ENCODE measurements at places on chromosomes 2 and 18.

DNA sequence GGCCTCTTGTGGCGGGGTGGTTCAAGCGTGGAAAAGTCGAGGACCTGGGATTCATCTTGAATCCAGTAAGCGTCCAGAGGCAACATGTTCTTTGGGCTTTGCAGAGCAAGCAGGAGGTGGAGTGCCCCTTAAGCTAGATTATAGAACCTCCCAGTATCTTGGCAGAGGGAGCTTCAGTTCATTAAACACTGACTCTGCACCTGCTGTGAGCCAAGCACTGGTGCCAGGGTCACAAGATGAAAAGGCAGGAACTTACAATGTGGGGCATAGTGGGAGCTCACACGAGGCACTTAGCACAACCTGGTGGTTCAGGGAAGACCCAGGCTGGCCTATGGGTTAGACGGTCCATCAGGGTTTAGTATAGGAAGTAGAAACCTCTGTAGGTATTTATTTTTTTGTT is 7.4 kb upstream of the FZD5 start:
- no peak for DNase-seq

GRCh38 chr2:133812826-133813617 is 244.8 kb upstream of the NCKAP5 start:
- DNase-seq = no peak

DNA sequence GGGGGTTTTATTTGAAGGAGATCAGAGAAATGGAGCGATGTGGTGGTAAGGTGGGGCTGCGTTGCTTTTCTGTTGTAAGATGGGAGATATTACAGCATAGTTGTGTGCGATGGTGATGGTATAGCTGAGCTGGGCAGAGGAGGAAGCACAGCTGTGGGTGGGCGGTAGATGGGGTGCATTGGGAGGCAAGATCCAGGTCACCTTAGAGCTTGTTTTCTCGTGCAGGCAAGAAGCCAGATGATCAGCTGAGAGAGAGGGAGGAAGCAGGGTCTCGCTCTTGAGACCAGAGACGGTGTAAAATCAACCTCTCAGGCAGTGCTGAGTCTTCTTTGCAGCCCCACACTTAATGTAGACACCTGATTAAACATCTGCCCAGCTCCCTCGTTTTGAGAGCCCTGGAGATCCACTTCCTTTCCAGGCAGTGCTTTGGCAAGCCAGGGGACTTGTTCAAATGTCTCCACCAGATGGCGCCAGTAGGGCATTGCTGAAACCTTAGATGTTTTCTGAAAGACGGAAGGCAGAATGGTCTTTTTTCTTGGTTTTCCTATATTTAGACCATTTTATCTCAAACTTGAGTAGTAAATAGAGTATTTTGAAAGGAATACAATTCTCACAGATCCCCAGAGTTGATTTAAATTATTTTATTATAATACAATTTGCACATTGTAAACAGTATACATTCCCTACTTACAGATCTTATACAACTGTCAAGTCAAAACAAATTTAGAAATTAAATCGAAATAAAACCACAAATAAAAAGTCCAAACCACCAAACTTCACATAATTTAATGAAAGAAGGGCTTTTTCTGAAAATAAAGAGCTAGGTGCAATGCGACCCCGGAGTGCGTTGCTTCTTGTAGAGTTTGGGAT is 21.1 kb upstream of the LYPD6B start:
- peak; percentile 91 for DNase-seq

GRCh38 chr2:30722936-30723725 is 84.1 kb downstream of the CAPN13 start:
- no peak for DNase-seq

DNA sequence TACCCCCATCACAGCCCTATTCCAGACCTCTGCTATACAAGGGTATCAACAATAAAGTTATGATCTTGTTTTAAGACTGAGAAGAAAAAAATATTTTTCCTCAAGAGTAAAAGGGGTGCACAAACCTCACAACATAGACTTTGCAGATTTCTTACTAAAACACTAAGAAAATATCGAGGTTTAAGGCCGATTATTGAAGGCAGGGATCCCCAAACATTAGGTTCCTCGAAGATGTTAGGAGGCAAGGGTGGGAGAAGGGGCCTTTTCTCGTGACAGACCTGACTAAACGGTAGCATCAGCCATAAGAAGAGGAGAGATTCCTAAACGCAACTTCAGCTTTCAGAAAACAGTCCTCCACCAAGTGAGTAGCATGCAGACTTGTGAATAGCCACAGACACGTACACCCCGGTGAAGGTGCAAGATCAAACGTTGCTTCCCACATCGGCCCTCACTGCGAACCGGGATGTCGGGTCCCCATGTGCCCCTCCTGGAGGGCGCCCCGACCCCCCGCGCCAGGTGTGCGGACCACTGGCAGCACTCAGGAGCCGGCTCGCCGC is 678 bp downstream of the PIAS2 start:
- DNase-seq = peak; percentile 54

DNA sequence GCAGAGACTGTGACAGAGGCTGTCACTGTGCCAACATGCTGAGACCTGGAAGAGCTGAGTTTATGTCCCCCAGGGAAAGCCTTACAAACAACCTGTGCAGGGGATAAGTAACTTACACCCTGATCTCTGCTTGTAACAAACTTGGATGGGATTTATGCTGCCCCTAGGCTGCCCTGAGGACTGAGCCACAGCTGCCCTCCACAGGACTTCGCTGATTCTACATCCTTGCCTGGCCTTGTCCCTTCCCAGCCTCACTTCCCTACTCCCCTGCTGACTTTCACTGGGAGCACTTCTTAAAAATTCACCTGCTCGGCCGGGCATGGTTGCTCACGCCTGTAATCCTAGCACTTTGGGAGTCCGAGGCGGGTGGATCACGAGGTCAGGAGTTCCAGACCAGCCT is 45.9 kb upstream of the ASAP2 start:
- no peak for DNase-seq

- no peak for DNase-seq
These were observed 125.7 kb downstream of the UXS1 start for GRCh38 chr2:106068451-106068850.

GRCh38 chr2:9179572-9180201 is 26.9 kb upstream of the ASAP2 start:
- no peak for DNase-seq

DNA sequence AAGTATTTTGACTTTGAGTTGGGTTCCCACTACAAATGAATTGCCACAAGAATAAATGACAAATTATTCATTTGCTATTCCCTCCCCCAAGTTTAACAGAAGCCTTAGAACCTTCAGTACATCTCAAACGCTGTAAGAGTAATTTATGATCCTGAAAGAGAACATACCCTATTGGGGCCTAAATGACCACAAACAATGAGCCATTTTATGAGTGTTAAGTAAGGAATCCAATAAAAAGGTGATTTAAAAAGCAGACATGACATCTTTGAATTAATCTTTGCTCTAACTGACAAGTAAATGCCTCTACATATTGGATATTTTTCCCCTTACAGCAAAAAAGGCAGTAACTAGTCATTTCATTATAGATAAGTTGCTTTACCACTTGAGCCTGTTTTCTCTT is 136.9 kb downstream of the NRXN1 start:
- DNase-seq = no peak

- DNase-seq = no peak
These were observed 2.5 kb downstream of the MERTK start for GRCh38 chr2:111900859-111901258.

DNA sequence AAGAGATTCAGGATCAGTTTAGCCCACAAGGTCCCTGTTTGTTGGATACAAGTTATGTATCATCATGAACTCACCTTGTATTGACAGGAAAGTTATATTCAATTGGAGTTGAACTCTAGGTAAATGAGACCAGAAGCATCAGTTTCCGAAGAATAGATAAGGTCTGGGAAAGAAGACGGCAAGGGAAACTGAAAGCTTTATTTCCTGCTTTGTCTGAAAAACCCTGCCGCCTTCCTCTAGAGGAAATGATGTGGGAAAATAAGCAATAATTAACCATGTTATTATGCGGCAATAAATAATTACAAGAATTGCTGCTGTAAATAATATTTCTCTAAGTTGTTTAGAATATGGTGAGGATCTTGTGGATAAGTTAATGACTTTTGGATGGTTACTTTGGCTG is 32.0 kb downstream of the LPIN1 start:
- DNase-seq = no peak

DNA sequence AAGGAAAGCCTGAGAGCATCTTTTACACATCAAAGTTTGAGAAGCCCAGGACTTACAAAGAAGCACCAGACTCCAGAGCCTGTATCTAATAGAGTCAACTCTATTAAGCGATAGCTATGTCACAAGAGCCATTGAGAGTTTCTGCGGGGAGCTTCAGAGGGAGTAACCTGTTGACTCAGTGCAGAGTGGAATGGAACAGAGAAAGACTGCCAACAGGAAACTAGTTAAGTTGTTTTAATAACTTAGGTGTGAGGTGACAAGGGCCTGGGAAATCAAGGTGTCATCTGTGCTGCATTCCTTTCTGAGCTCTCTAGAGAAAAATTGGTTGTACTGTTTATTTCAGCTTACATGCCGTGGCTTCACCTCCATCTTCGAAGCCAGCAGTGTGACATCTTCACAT is 513.8 kb upstream of the POU3F3 start:
- DNase-seq = no peak

GRCh38 chr2:197453914-197454398 is 604 bp downstream of the COQ10B start:
- no peak for DNase-seq

DNA sequence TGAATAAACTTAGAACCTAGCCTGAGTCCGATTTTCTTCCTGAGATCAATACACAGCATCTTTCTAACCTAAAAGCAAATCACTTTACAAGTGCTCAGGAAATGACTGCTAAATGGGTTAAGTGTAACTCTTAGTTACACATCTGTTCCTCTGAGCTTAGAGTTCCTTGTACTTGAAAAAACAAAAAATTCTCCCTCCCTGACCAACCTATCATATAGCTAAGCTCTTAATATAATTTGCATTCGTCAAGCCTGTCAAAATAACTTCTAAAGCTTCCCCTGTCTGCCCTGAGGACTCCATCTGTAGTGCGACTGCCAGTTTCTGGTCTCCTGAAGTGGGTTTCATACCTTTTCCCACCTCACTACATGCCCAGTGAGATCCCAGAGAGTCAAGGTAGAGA is 190.4 kb downstream of the NCK2 start:
- DNase-seq = no peak

- DNase-seq = no peak
These were observed 211.4 kb downstream of the CMPK2 start for GRCh38 chr2:6654279-6654678.

GRCh38 chr18:24678107-24678506 is 217.7 kb downstream of the HRH4 start:
- no peak for DNase-seq

DNA sequence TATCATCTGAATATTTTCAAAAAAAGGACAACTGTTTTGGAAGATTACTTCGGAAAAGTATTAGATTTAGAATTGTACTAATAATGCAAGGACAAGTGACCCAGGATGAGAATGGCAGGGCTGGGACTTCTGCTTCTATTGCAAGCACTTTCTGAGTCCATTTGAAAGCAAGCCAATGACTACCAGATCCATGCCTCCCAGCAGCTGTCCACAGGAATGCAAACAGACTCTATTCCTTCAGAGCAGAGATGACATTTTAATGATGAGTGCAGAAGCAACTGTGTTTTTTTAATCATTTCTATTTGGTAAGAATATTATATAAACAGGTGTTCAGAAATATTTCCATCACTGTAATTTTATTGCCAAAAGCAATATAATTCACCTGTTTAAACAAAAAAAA is 456.7 kb downstream of the SOX11 start:
- DNase-seq = no peak

- DNase-seq = no peak
These were observed 219.5 kb downstream of the PTPRM start for GRCh38 chr18:7786569-7786968.

DNA sequence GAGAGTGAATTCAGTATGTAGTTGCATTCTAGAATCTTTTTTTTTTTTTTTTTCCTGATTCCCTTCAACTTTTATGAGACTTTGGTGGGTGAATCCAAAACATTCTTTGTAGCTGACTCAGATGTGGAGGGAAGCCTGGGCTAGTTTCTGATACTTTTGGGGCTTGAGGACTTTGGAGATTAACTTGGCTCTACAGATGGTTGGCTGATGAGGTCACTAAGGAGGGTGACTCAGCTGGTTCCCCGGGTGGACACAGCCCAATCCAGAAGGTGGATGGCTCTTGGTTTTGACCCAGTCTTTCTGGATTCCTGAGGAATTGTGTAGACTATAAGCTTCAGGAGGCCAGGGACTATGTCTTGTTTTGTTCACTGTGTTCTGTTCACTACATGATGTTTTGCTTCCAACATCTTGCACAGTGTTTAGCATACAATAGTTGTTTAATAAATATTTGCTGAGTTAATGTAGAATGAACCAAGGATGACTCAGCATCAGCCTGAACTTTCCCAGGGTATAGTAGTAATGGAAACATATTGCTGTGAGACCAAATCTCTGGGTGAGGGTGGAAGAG is 30.5 kb downstream of the LAMA3 start:
- no peak for DNase-seq

DNA sequence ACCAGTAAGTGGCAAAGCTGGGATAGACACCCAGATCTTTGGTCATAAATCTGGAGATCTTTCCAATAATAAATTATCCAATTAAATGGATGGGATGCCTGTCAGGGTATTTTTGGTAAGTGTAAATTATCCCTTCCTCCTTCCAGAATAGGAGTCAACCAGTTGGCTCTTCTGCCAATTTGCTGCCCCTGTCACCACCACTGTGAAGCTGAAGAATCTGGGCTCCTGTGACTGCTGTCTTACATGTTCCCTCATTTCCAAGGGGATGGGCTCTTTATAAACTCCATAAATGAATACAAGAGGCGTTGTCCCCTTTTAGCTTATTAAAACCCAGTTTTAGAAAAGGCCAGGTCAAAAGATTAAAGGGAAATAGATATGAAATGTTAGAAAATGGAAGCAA is 17.8 kb upstream of the BMP10 start:
- DNase-seq = no peak

- peak; percentile 6 for DNase-seq
These were observed 48.5 kb downstream of the SOCS6 start for GRCh38 chr18:70337139-70337972.

- DNase-seq = no peak
These were observed 46.1 kb upstream of the CYP26B1 start for GRCh38 chr2:72193723-72194122.

- DNase-seq = no peak
These were observed 285.1 kb downstream of the SLC4A3 start for GRCh38 chr2:219912491-219912921.

- peak; percentile 77 for DNase-seq
These were observed 95.9 kb upstream of the MBOAT2 start for GRCh38 chr2:9099341-9099751.

DNA sequence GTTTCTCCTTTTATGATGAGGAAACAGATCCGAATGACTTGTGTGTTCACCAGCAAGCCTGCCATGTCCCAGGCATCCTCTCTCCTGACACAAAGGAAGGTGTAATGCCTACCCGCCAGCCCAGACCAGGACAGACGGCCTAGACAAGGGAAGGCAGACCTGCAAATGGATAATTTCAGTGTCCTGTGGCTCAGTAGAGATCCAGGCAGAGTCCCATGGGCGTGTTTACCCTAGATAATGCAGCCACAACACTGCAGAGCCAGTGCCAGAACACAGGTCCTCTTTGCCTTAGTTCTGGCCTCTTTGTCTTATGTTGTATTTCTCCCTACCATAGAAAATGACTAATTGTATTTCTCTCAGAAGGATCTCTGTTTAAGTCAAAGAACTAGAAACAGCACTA is 12.7 kb downstream of the TRAPPC12 start:
- DNase-seq = no peak

GRCh38 chr18:75293591-75293990 is 83.0 kb downstream of the TSHZ1 start:
- no peak for DNase-seq

GRCh38 chr2:75527676-75528075 is 33.1 kb downstream of the EVA1A start:
- no peak for DNase-seq

- DNase-seq = peak; percentile 60
These were observed 1.6 kb downstream of the KANSL1L start for GRCh38 chr2:210169516-210170195.

Data from GM12865 (cell line).